GM06990 (cell line): ENCODE measurements at places on chromosomes 16 and 17.

- DNase-seq: no peak
Measured at GRCh38 chr16:27269300-27270150, 953 bp upstream of the NSMCE1 start.

DNA sequence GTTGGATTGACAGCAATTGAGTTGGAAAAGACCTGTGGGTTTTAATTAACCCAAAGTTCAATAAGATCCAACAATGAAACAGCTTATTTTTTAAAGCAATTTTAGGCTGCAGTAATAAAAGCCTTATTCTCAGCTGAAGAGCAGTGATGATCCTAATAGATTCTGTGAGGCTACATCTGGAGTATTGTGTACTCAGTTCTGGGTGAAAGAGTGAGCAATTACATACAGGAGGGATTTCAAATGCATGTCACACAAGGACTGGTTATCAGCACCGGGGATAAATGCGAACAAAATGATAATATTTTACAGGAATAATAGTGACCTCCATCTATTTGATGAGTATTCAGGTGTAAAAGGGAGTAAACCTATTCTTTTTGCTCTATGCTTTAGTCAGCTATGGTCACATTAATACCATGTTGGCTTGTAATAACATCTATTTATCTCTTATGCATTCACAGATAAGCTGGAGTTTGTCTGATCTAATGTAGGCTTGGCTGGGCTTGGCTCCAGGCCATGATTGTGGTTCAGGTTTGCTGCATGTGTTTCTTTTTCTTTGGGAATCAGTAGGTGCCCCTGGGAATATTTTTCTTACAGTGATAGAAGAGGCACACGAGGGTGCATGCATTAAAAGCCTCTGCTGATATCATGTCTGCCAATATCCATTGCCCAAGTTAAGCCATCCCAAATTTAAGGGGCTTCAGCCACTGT lies 22.2 kb upstream of the TOX3 start:
- DNase-seq: no peak

DNA sequence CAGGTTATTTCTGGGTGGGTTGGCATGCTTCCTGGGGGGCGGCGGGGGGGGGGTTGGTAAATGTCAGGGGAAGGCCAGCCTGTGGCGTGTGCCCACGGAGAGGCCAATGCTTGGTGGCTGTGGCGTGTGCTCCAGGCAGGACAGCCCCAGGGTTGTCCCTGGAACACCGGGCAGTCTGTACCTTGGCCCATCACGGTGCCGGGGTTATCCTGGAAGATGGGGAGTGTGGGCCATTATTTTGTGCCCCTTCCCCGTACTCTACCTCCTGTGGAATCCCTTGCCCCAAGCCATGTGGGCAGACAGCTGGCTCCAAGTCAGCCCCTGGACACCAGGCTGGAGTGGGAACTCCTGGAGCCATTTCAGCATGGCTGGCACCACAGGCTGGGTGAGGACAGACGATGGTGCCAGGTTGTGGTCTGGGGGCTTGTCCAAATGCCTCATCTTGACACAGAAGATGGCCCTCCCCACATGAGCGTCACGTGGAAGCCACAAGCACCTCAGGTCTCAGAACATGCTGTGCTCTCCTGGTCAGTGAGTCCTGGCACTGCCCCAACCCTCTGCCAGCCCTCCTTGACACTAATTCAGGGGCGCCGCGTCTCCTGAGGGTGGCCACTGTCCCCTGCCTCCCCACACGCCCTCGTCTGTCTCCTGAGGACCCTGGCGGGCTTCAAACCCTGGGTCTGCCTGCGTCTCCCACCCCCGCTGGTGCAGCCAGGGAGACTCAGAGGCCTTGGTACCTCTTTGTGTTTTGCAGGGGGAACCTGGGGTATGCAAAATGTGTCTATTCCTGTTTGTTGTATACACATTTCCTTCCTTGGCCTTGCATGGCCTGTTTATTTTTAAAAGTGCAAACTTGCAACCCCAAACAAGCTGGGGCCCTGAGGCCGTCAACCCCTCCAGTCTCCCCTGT lies 4.3 kb downstream of the SLC16A3 start:
- DNase-seq: peak; percentile 40

DNA sequence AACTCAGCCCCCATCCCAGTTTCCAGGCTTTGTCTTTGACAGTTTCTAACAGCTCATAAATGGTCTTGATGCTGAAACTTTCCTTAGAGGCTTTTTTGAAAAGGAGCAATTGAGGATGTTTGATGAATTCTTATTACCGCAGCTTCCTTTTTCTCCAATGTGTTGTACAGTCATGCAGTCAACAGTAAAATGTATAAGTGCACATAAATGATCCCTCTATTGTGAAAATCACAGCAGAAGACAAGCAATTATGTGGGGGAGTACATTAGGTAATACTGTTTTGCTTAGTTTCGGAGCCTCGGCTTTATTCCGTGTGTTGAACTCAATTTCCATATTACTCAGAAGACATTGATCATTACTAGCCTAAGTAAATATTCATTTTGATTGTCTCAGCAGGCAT lies 673.7 kb downstream of the CDH8 start:
- no peak for DNase-seq

GRCh38 chr16:47712276-47713224 lies 251.4 kb downstream of the PHKB start:
- DNase-seq: peak; percentile 2

DNA sequence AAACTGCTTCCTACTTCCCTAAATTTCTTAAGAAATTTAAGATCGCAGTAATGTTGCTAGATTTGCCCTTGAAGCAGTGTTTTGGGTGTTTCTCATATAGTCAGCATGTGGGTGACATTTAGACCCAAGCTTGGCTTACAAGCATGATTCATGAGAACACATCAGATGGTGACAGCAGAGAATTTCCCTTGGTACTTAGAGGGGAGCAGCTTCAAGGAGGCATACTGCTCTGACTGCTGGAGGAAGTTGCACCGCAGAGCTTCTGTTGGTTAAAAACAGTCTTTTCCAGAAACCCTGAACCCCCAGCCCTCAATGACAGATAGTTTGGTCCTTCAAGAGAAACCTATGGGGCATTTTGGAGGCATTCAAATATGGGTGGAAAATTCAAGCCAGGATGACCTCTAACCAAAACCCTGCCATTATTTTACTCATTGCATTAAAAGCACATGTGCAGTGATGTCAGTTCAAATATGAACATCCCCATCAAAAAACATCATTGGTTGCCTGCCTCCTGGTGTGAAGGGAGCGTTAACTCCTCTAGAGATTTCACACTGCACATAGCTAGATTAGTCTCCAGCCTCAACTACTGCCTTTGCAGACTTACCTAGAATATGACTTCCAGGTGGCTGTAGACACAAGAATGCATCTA lies 201.5 kb upstream of the CACNG5 start:
- DNase-seq: no peak

GRCh38 chr16:87921236-87921773 lies 15.0 kb downstream of the CA5A start:
- no peak for DNase-seq

GRCh38 chr17:15029469-15029868 lies 235.7 kb downstream of the PMP22 start:
- DNase-seq: no peak
